Stimulated activated CD4-positive, alpha-beta T cell treated with anti-CD3 and anti-CD28 coated beads, Interleukin-4, amount 100 ng/mL, for 48 hours (primary cell): ENCODE measurements at places on chromosomes 2 and 18.
A peak's percentile ranks its signal among the peaks of the same experiment; 100 is the strongest.

GRCh38 chr2:88831792-88832248, 140.3 kb downstream of the RPIA start:
- DNase-seq = peak; percentile 20

- no peak for DNase-seq
These were observed 50.3 kb upstream of the B3GNT2 start for GRCh38 chr2:62145478-62146100.

GRCh38 chr18:68504441-68505177, 210.3 kb downstream of the TMX3 start:
- no peak for DNase-seq

DNA sequence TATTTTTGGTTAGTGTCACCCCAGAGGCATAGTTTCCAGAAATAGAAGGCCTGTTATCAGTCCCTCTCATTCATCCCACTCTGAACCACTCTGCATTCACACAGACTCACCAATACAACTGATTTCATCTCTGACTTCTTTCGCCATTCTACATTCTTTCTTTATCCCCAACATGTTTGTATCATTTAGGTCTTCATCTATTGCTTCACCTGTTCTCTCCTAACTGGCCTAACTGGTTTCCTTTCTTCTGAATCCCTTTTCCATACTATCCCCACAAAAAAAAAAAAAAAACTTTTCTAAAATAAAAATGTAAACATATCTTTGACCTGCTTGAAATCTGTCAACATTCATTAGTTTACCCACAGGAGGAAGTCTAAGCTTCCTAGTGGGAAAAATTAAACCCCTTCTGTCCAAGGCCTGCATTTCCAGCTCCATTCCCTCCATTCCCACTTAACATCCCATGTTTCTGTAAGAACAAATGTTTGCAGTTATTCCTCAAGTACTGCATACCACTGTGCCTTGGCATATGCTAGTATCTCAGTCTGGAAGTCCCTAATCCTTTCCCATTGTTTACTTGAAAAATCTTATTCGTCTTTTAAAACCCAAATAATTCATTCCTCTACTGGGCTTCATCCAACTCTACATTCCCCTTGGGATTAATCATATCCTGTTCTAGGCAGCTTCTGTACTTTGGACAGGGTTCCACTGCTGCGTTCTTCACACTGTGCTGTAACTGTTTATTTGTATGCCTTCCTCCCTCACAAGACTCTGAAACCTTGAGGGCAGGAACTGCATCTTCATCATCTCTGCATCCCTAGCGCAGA, 68.5 kb downstream of the FIGN start:
- DNase-seq = no peak

DNA sequence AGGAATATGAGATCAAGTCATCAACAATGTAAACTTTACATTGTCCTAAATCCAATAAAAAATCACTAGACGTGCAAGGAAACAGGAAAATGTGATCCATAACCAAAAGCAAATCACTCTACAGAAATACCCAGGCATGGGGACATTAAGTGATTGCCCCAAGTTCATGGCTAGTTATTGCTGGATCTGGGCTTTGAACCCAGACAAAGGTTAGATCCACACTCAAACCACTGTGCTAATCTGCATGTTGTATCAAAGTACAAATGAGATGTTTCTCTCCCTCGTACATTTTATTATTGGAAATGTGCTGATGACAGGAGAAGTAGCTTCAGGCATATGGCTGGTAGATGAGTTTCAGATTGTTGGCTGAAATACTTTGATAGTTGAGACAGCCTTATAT, 2.7 kb upstream of the ARL5A start:
- DNase-seq = no peak

GRCh38 chr2:159661286-159661685, 44.9 kb upstream of the BAZ2B start:
- DNase-seq = no peak

DNA sequence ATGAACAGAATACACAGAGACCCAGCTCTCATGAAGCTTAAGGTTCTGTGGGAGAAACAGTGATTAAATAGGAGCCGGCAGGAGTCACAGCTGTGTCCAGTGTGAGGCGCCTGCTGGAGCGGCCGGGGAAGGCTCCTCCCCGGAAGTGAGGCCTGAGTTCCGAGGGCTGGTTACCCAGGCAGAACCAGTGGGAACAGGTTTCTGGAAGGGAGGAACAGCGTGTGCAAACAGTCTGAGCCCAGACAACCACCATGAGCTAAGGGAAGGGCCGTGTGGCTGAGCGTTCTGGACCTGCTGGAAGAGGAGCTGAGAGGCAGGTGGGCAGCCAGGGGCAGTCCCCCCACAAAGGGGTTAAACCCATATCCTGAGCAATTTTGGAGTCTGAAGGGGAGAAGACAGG, 26.0 kb upstream of the NPAS2 start:
- no peak for DNase-seq

DNA sequence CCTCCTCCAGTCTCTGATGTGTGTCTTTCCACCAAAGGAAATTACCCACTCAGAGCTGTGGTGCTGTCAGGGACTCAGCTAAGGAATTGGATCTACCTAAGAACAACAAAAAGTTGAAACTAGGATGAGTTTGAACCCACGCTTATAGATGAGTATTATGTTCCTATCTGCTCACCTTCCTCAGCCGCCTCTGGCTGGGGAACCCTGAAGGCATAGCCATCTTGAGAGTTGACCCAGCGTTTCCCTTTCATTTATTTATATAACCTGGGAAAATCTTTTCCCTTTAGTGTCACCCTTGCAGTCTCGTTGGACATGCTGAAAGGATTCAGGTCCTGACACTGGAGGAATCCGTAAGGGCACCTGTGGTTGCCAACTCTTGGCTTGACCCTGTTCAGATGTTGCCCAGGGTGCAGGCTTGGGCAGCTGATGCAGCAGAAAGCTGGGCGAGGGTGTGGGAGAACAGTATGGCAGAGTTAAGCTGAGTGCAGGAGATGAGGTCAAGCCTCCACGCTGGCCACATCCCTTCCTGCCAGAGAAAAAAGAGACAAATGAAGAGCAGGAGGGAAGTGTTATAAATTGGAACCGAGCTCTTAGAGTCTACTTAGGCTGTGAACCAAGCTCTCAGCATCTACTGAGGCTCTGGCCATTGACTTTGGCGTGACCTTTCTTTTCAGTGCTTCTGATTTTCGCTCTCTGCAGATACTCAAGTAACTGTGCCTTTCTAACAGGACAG, 1.9 kb downstream of the CDH20 start:
- no peak for DNase-seq

GRCh38 chr2:207531032-207531952, 1.5 kb downstream of the CREB1 start:
- DNase-seq = no peak

DNA sequence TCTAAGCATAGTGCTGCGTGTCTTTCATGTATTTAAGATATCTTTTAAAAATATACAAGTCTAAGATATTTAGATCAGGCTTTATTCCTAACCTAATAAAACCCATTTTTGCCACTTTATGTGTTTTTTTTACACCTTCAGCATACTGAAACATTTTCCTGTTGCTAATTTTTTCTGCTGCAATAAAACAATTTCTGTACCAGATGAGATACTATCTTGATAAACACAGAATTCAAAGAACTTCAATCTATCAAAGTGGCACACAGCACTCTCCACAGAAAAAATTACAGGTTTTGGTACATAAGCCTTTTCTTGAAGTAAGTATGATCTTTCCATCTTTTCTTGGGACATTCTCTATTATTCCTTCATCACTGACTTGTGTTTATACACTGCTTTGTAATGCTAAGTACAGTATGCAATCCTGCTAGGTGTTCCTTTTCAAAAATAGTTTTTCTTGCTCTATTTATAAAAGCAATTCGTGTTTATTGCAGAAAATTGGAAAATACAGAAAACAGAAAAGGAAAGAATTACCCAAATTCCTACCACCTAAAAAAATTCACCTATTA, 16.2 kb downstream of the REV1 start:
- DNase-seq = no peak

GRCh38 chr2:240635121-240635997, 10.1 kb downstream of the GPR35 start:
- DNase-seq = no peak

- no peak for DNase-seq
These were observed 257.7 kb downstream of the PRKCE start for GRCh38 chr2:45909171-45909565.

GRCh38 chr2:54915101-54915500, 135.2 kb downstream of the RTN4 start:
- DNase-seq = no peak

GRCh38 chr18:56468396-56468795, 170.0 kb downstream of the TXNL1 start:
- DNase-seq = no peak

DNA sequence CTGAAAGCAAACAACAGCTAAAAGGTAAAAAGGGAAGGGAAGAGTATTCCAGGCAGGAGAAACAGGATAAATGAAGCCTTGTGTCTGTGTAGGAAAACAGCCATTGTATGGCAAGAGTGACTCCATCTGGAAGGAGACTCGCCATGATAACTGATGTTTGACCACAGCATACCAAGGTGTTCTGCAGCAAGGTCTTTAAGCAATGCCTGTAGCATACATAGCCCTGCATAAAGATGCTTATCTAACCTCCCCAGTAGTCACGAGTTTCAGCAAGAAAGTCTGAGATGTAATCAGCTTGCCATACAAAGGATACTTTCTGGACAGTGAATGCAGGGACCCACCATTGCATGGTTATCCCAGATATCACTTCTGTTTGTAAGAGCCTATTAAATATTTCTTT, 11.9 kb upstream of the CCNT2 start:
- no peak for DNase-seq

DNA sequence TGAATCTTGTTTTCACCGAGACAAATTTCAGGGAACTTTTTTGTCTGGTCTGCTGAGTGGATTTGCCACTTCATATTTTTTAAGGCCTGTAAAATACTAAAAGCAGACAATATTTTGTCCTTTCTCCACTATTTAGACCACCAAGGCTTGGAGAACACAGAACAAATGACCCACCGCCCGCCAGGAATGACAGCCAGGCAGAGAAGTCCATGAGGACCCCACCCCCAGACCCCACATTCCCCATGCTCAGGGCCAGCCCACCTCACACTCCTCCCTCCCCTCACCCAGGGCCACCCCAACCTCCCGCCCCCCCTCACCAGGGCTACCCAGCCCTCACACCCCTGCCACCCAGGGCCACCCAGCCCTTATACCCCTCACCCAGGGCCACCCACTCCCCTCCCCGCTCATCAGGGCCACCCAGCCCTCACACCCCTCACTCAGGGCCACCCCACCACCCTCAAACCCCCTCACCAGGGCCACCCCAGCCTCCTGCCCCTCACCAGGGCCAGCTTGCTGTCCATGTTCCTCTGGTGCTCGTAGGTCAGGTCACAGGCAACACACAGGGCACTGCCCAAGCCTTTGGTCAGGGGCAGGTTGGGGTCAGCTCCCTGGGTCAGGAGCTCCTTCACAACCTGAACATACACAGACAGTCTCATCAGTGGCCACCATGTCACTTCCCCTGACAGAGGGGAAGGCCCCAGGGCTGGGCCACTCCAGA, 50.6 kb downstream of the ANKMY1 start:
- DNase-seq = no peak

GRCh38 chr2:64637931-64638330, 15.8 kb downstream of the SERTAD2 start:
- DNase-seq = no peak
